ENCODE measurements at places on chromosomes 2 and 18.

GRCh38 chr2:162125138-162125537 is 26.9 kb downstream of the GCG start:
- DNase-seq, result no peak

DNA sequence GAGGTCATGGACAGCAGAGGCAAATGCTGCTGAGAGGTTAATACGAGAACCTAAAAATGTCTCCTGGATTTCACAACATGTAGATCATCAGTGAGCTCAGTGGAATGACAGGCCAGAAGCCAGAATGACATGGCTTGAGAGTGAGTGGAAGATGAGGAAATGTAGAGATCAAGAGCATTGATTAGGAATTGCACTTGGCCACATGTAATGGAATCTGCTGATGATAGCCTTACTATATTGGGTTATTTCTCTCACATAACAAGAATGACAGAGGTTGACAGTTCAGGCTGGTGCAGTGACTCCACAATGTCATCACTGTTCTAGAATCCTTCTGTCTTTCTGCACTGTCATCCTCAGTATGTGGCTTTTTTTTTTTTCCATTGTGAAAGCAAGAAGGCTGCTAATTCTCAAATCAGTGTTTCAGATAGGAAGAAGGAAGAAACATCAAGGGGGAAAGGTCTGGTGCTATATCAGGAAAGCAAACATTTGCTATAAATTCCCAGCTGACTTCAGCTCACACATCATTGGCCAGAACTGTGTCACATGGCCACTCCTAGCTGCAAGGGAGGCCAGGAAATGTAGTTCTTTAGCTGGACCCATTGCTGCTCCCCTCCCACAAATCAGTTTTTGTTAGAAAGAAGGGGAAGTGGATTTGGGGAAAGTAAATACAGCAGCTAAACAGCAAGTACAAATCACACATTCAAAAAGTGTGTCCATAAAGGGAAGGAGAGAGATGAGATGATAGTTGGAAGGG is 127.2 kb downstream of the FAM161A start:
- DNase-seq, result no peak

GRCh38 chr2:177783091-177783490 is 289.5 kb downstream of the PDE11A start:
- no peak for DNase-seq

- no peak for DNase-seq
Observed at GRCh38 chr2:156170929-156171328, 161.6 kb downstream of the NR4A2 start.

DNA sequence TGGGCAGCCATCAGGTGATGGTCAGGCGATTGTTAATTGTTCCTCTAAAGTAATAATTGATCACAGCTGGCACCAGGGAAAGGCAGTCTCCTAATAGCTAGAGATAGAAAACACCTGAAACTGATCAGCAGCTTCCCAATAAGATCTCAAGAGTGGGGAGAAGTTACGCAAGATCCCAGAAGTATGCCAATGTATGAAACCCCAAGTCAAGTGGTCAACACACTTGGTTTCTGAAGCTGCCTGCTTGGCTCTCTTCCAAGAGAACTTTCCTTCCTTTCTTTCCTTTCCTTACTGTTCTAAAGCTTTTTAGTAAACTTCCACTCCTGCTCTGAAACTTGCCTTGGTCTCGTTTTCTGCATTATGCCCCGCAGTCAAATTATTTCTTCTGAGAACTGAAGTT is 201.6 kb upstream of the SKOR2 start:
- no peak for DNase-seq

DNA sequence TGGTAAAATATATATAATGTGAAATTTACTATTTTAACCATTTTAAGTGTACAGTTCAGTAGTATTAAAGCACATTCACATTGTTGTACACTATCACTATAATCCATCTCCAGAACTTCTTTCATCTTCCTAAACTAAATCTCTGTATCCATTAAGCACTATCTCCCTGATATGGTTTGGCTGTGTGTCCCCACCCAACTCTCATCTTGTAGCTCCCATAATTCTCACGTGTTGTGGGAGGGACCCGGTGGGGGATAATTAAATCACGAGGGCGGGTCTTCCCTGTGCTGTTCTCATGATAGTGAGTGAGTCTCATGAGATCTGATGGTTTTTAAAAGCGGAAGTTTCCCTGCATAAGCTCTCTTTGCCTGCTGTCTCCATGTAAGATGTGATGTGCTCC is 178.9 kb upstream of the NABP1 start:
- DNase-seq, result no peak

DNA sequence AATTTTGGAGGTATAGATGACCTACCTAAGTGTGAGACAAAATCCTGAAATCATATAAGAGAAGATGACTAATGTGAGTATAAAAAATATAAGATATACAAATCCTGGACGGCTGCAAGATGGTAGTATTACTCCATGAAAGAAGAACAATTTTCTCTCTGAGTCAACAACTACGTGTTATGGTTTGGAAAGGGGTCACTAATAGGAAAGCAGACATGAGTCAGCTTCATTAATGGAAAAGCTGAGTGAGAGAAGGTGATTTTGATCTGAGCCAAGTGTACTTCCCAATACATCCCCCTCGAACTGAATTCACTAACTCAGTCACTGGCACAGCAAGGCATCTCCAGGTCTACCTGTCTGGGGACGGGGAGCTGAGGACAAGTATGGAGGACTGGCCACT is 20.1 kb upstream of the SELENOI start:
- DNase-seq, result no peak

GRCh38 chr2:191946471-191947182 is 99.7 kb upstream of the CAVIN2 start:
- peak; percentile 2 for DNase-seq

- no peak for DNase-seq
Observed at GRCh38 chr18:46563317-46563716, 93.7 kb downstream of the LOXHD1 start.

DNA sequence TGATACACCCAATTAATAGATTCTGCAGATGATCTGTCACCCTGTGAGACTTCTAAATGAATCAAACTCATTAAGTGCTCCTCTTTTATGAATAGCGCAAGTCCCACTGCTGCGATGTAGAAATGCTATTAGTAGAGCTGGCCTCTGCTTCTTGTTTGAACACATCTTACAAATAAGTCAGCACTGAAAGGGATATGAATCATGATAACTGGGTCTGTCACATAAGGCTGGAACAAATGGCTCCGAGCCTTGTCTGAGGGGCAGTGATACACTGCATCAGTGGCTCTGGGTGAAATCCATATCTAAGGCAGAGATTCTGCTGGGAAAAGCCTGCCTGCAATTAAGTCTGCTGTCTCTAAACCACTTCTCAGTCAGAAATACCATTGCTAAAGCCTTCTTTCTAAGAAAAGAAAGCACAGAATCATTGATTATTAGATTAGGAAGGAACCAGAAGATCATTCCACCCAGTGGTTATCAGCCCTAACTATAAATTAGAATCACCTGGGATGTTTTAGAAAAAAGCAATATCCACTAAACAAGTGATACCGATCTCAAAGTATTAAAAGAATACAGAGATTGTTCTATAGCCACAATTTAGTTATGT is 75.2 kb downstream of the SLC5A7 start:
- DNase-seq, result no peak

- DNase-seq, result peak; percentile 33
Observed at GRCh38 chr2:169734169-169734847, 676 bp downstream of the KLHL23 start.

- DNase-seq, result peak; percentile 69
Observed at GRCh38 chr18:48412339-48412929, 3.3 kb upstream of the ZBTB7C start.

DNA sequence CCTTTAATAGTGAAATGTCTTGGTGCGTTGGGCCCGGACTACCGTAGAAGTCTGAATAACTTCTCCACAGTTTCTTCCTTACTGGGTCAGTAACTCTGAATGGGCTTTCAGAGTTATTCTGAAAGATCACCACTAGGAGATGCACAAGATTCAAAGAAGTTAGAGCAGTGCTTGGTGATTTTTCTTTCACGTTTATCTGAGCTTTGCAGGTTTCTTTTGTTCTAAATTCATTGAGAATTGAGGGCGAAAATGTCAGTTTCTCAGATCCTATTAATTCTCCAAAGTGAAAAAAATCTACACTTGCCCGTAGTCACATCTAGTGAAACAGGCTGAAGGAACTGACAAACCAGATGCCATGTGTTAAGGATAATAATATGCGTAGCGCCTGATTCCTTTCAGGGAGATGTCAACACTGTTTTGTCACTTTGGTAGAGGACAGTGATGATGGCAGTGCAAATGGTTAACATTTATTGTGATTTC is 70.1 kb downstream of the QPCT start:
- peak; percentile 41 for DNase-seq
